Lung (tissue), 17 donors: ENCODE measurements at places on chromosomes 3 and 15.

DNA sequence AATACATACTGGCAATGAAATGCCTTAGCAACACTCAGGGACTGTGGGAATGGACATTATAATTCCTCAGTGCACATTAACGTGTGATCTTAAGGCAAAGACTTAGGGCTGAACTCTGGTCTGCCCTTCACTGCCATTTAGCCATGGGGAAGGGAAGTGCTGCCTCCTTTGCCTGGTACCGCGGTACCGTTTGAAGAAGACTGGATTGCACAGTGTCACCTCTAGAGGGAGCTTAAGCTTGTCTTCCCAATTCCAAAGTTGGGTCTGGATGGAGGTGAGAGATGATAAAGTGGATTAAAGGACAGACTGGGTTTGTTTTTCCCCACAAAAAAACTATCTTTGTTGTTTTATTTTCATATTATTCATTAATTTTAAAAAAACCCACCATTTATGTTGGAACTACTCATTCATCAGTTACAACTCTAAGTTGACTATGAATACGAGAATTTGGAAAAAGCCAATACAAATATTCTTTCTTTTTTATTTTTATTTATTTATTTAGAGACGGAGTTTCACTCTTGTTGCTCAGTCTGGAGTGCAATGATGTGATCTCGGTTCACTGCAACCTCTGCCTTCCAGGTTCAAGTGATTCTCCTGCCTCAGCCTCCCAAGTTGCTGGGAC lies 60.0 kb upstream of the SYN2 start:
- peak; percentile 2 for DNase-seq

DNA sequence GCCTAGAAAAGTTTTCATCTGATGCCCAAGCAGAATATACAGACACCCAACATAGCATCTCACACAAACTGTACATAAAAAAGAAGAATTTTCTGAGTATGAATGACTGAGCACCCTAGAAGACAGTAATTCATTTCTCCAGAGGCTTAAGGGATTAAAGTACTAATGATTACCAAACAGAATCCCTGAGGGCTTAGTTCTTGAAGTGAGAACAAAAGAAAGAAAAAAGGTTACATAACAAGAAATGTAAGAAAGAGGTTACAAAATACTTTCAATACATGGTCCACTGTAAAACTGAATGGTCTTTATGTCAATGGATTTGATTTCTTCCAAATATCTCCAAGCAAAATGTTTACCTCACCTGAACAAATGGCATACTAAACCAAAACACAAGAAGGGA lies 9.1 kb upstream of the NEK10 start:
- no peak for DNase-seq

- no peak for DNase-seq
Measured at GRCh38 chr3:122443090-122443489, 27.2 kb upstream of the WDR5B start.

GRCh38 chr3:12670365-12671119 lies 6.6 kb upstream of the RAF1 start:
- DNase-seq: no peak

GRCh38 chr15:84869510-84869909 lies 15.0 kb upstream of the SLC28A1 start:
- DNase-seq: no peak
